ENCODE measurements at places on chromosomes 4 and X.

GRCh38 chr4:82419451-82419850 is 10.8 kb downstream of the HNRNPDL start:
- no peak for DNase-seq

DNA sequence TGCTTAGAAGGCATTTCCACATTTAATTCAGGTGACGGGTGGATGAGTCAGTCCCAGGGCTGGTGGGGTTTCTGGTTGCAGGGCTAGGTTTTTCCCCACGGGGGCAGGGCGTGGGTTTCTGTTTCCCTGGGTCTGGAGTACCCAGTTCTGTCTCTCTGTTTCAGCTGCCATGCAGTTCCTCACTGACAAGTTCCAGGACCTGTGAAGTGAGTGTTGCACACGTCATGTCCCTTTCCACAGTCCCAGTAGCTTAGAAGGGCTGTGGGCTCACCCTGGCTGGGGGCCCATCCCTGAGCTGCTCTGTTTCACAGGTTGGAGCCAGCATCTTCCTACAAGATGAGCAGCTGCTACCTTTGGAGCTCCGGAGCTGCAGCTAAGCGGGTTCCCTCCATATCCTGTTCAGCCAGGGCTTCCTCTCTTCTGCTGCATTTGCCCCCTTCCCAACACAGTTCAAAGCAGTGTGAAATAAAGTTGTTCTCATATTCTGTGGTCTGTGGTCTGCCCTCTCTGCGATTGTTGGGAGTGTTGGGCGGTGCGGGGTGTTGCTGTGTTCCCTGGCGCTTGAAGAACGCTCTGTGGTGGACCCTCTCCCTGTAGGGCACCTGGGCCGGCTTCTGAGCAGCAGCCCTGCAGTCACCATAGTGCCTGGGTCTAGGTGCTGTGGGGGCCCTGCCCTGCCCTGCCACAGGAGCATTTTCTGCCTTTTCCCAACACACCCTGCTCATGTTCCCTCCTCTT is 3.9 kb downstream of the LOC101059915 start:
- peak; percentile 46 for DNase-seq

- no peak for DNase-seq
Observed at GRCh38 chrX:12987900-12988594, 13.1 kb downstream of the TMSB4X start.

DNA sequence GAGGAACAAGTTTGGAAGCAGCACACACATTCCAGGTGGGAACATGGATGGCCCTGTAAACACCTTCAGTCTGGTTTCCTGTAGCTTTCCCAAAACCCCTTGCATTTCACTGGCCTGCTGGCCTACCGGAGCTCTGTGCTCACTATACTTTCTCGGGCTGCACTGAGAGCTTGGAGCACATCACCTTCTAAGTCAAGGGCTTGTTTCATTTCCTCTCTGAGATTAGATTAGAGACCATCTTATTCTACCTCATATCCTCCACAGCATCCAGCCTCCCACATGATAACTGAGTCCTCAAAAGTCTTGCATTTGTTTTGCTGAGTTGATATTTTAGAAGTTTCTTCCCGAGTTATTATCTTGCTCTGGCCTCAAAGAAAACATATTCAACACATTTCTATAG is 147.7 kb downstream of the RASL11B start:
- no peak for DNase-seq

GRCh38 chrX:68498044-68498507 is 775 bp upstream of the YIPF6 start:
- DNase-seq, result no peak

DNA sequence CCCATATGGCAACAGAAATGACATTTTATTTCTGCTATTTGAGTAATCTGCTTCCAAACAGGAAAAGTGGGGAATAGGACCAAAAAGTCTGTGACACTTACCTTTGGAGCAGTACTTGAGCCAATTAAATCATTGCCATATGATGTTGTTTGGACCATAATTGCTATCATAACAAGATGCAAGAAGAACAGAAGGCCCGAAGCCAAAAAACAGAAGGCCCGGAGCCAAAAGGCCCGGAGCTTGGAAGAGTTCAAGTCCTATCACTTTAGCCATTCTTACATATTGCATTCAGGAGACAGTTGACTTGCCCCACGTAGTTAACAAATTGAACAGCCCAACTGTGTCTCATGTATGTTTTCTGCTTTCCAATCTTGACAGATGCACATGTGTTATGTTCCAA is 285.6 kb downstream of the ARHGAP24 start:
- DNase-seq, result no peak

DNA sequence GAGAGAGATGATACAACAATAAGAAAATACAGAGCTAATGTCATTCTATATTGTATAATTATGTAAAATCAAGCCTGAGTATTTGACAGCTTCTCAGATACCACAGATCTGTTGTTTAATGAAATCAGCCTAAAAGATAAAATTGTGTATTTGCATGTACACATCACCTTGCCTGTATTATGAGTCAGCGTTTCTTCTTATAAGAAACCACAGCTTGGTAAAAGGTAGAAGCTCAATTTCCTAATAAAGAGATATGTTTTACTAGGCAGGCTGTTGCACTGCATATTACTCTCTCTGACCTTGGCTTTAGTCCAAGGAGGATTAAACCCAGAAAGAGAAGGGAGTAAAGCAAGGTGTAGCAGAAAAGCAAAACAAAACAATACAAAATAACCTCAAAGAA is 121.3 kb downstream of the PPARGC1A start:
- no peak for DNase-seq

DNA sequence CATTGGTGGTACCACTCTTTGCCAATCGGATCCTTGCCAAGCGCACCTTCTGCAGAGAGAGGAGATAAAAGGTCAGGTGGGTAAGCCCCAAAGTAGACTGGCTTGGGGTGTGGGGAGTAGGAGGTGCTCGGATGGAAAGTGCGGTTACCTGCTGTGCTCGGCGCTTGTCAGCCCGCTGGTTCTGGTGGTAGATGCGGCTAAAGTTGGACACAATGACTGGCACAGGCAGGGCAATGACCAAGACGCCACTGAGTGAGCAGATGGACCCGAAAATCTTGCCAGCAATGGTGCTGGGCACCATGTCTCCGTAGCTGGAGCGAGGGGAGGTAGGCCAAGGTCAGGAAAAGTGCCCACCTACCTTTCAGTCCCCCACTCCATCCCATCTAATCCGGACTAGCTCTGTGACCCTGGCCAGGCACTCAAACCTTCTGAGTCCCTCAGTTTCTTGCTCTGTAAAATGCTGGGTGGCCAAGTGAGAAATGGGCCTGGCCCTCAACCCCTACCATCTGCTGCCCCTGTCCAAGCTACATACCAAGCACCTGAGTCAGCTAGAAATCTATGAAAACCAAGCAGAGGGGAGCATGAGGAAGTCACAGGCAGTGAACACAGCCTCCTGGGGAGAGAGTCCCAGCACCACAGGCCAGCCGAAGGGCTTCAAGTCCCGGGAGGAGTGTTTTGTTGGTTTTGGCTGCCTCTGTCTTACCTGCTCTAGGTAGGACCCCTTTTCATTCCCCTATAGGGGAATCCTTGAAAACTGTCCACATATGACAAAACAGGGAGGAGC is 4.7 kb downstream of the KCND1 start:
- DNase-seq, result no peak

- no peak for DNase-seq
Observed at GRCh38 chr4:10256203-10256602, 139.6 kb upstream of the WDR1 start.

DNA sequence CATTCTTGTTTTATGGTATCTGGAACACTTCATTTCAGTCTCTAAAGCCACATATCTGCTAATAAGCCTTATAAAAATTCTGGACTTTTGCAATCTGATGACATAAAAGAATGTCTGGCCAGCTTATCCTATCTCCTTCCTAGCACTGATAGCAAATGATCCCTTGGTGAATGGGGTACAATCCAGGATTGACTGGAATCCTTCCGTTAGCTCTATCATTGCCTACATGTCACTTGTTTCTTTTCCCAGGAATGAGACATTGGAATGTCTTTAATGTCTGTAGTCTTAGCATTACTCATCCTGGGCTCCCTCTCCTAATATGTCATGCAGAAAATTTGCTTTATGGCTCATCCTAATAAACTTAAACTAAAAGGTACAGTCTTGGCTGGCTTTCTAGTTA is 14.8 kb upstream of the PABPC4L start:
- no peak for DNase-seq

DNA sequence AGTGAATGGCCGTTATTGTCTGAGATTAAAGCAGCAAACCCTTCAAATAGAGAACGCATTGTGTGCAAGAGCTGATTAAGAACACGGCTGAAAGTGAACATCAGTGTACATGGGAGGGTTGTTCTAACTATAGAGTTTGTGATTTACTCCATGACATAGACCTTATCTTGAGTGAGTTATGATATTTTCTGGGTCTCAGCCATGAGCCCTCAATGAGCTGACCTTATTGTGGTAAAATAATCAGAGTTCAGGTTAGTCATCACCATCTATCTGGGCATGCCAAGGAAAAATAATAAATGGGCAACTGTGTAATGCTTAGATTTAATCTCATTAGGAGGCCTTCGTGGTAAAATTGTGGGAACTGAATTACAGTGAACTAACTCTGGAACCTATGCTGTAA is 33.2 kb upstream of the CLDN24 start:
- DNase-seq, result no peak

DNA sequence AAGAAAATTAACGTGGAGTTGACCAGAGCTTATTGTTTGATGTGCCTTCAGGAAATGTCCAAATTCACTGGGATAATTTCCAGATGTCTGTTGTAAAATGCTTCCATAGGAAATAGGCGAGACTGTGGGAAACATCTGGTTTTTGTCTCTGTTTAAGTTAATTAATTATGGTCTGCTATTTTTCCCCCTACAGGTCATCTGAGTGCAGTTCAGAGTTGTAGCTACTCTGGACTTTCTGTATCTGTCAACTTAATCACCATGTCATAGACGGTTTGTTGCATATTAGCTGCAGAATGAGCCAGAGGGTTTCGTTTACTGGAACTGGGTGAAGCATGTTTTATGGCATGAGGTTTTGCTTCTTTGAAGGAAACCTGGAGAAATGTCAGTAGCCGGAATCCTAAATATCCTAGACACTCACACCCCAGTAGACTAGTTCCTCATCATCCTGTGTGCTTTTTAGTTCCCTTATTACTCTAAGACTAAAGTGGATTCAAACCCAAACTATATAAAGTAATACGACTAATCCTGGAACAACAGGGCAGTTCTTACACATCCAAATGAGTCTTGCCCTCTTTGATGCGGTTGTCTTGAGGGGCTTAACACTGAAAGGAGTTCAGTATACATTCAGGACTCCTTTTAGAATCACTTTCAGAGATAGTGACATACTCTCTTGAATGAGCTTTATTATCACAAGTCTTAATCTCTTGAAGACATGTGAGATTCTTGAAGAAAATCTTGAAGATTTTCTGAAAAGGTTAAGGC is 62.5 kb downstream of the PPEF1 start:
- DNase-seq, result no peak

DNA sequence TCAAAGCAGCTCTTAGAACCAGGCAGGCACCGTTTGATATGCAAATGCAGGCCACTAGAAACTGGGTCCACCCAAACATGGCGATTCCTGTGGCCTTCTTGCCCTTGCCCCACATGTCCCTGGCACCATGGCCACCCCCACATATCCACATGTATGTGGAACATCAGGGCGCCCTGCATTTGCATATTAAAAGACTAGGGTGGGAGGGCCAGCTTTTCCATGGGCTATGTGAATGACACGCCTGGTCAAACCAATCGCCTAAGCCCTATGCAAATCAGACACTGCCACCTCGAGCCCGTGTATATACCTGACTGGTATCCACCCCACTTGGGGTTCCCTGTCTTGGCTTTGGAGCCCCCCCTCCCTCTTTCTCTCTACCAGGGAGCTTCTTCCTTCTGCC is 107.0 kb downstream of the ABLIM2 start:
- no peak for DNase-seq

GRCh38 chr4:28227764-28228163 is 1367.1 kb downstream of the STIM2 start:
- no peak for DNase-seq

DNA sequence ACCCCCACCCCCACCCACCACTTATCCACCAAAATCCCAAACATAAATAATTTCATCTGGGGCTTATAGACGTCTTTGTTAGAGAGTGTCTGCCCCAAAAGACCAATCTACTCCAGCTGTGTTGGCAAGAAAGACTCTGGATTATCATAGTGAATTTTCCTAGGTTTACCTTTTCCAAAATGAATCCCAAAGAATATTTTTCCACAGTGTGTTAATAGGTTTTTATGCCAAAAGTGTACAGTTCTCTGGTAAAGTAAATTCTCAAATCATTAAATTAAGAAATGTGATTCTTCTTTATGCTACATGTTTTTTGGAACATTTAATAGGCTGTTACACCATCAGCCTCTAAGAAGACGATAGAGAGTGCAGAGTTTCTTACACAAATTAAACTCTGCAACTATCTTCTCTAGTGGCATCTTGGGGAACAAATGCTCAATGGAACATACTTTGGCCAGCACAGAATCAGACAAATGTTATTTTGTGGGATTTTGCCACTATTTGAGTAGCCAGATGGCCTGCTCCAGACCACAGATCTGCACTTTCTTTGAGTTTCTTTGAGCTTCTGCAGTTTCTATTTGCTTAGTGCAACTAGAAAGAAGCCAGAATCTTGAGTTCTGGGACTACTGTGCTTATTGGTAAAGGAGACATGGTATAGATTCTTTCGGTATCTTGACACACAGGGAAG is 206.0 kb downstream of the KIT start:
- DNase-seq, result no peak

- no peak for DNase-seq
Observed at GRCh38 chr4:151651496-151651895, 109.3 kb downstream of the GATB start.

DNA sequence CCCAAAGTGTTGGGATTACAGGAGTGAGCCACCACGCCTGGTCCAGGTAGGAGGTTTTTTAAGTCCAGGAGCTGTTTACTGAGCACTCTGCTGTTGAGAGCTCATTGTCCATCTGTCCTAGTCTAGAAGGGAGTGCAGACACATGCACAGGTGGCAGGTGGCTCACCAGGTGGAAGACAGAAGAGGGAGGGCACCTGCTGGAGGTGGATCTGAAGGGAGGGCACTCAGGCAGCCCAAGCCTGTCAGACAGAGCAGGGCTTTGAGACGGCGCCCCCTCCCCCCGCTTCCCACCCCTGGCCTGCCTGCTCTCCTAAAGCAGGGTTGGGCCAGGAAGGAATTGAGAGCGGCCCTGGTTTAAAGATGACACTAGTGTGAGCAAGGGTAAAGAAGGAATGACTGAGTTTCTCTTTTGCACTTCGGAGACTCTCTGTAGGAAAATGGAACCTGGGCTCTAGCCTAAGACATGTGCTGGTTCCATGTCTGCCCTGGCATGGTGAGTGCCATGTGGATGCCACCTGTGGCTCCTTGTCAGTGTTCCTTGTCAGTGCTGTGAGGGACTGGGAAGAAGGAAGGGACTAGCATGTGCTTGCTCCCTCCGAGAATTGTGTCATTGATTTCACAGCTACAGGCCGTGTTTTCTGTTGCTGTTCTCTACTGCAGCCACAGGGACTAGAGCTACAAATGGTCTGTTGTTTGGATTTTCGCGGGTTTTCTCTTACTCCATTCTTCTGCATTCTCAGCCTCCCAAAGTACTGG is 108.6 kb downstream of the TNIP2 start:
- DNase-seq, result no peak

All from stimulated activated CD4-positive, alpha-beta T cell treated with anti-CD3 and anti-CD28 coated beads, Interleukin-1b, Interleukin-23, amount 100 ng/mL, for 24 hours (primary cell).